Hematopoietic multipotent progenitor cell treated with erythropoietin and hydrocortisone succinate and interleukin-3 and kit ligand, for 8 days (in vitro differentiated cells): ENCODE measurements at places on chromosomes 1 and 21.

GRCh38 chr1:61210435-61211154, 128.2 kb downstream of the NFIA start:
- DNase-seq = no peak

- no peak for DNase-seq
Measured at GRCh38 chr1:84020151-84020550, 21.2 kb upstream of the TTLL7 start.

DNA sequence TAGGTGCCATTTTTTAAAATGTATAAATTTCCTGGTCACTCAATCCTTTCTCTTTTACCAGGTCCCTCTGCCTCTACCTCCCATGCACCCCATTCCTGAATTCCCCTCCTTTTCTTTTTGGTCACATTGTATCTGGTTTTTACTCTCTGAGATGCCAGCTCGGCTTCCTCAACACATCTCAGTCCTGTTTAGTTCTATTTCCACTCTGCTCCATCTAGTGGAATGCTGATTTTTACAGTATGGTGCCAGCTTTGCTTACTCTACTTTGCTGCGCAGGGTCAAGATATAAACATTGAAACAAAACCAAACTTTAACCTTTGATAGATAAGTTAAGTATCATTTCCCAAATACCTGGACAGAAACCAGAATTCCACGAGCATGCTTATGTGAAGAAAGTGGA, 96.0 kb downstream of the ESRRG start:
- DNase-seq = no peak

- no peak for DNase-seq
Measured at GRCh38 chr1:39145331-39145965, 59.0 kb upstream of the MACF1 start.

DNA sequence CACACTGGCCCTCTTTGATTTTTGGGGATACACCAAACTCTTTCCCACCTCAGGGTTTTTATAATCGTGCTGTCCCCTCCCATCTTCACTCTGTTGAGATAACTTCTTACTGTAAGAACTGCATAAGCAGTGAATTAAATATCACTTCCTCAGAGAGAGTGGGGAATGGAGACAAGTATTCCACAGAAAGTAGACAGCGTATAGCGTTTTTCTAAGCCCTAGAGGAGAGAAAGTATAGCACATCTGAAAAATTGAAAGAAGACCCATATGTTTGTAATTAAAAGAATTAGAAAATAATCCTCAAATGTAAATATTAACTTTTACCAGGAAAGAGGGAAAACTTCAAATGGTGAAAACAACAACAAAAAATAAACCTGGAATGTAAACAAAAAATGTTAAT, 67.3 kb downstream of the GPR161 start:
- no peak for DNase-seq

DNA sequence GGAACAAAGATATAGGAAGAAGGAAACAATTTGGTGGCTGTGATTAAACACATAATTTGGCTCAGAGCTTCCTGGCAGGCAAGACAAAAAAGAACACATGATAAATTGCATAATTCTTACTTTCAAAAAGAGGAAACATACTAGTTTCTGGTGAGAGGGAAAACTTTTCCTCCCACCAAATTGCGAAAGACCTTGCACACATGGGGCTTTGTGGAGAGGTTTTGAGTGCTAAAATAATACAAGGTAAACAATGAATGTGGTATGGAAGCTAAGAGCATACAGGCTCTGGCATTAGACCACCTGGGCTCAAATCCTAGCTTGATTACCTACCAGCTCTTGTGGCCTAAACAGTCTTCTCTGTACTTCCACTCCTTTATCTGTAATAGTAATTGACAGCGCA, 140.2 kb upstream of the HOOK1 start:
- DNase-seq = peak; percentile 8

DNA sequence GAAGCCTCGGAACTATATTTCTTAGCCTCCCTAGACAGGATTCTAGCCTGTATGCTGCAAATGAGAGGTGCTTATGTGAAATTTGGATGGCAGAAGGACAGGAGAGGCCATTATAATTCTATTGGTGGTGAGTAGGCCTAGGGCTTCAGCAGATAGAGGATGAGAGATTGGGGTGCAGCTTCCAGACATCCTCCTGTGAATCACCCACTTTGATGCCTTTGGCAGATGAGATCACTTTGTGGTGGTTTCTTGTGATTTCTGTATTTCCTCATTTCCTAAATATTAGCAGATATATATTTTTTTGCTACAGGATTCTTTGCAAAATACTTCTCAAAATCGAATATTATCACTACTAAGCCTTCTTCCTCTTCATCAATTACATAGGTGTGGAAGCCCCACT, 37.3 kb downstream of the MFSD2A start:
- no peak for DNase-seq

DNA sequence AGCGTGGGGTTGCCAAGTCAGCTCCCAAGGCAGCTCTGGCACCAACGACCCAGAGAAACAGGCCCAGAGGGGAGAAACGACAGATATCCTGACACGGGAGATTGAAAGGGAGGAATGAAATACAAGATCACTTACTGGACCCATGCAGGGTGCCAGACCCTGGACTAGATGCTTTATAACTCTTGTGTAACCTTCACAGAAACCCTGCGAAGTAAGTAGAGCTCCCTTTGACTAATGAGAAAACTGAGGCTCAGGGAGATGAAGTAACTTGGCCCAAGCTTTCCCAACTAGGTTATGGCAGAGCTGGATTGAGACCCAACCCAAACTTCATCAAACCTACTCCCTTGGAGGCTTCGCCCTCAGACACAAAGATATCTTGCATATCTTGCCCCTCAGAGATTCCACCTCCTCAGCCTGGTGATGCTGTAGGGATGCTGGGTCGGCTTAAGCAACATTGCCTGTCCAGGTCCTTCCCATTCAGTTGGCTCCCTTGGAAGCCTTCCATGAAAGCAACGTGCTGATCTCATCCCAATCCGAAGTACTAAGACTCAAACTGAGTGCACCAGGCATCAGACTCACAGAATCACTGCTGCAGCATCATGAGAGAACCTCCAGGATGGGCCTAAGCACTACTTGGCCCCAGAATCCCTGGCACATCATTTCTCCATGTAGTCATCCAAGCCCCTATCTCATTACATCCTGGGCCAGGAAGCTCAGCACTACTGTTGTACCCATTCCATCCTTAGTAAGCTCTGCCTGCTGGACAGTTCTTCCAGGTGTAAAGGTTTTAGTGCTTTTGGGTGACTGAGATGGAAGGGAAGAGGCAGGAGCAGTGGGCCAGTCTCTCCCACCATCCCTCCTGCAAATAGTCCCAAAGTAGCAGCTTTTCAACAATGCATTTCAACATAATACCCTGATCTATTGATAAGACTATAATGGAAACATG, 1.1 kb upstream of the IGSF9 start:
- no peak for DNase-seq

DNA sequence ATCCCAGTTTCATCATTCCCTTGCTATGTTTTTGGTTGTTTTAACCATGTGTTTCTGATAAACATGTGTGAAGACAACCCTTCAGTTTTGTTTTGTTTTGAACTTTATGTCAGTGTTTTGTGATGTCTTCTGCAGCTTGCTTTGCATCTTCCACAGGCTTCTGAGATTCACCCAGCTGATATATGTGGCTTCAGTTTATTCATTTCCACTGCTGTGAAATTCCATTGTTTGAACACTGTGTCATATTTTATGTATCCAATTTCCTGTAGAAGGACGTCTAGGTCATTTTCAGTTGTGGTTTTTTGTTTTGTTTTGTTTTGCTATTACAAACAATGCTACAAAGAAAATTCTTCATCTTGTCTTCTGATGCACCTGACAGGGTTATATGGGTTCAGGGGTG, 27.2 kb upstream of the SLC26A9 start:
- DNase-seq = no peak

DNA sequence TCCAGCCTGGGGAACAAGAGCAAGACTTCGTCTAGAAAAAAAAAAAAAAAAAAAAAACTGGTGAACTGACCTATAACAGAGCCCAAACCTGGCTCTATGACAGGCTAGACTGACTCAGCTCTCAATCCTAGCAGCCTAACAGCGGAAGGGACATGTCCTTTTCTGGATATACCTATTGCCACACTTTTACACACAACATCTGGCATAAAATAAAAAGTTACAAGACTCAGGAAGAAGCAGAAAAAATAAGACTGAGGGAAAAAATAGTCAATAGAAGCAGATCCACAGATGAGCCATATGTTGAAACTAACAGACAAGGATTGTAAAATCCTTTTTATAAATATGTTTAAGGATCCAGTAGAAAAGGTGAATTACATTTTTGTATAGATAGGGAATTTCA, 57.5 kb upstream of the IPO9 start:
- no peak for DNase-seq

GRCh38 chr1:154265586-154265985, 6.8 kb upstream of the HAX1 start:
- no peak for DNase-seq

GRCh38 chr1:19160831-19161230, 49.2 kb downstream of the UBR4 start:
- no peak for DNase-seq

- no peak for DNase-seq
Measured at GRCh38 chr1:221557013-221557412, 184.9 kb downstream of the DUSP10 start.
